ENCODE measurements at places on chromosomes 12 and 14.
A peak's percentile ranks its signal among the peaks of the same experiment; 100 is the strongest.

DNA sequence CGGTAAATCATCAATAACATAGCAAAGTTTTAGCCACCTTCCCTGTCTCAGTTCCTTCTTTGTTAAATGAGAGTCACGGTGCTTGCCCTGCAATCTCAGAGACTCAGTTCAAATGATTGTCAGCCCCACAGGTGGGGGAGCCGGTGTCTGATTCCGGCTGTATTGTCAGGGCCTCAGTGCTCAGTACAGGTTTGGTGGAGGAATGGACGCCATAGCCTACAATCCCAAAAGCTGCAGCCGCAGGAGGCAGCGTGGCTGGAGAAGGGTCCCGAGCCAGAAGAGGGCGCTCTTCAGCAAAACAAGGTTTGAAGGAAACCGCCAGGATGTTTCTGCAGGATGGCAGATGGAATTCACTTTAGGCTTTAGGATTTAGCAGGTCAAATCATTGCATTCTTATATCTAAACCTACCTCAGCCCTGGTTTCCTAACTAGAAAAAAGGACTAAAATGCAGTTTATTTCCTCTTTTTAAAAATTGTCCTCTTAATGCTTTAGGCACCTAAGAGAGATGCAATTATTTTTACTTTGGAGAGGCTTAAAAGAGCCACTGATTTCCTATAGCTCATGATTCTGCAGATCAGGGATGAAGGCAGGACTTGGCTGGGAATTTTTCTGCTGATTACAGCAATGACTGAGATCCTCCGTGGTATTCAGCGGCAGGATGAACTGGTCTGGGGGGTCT, 29.2 kb downstream of the FOS start:
- peak; percentile 79 for DNase-seq

DNA sequence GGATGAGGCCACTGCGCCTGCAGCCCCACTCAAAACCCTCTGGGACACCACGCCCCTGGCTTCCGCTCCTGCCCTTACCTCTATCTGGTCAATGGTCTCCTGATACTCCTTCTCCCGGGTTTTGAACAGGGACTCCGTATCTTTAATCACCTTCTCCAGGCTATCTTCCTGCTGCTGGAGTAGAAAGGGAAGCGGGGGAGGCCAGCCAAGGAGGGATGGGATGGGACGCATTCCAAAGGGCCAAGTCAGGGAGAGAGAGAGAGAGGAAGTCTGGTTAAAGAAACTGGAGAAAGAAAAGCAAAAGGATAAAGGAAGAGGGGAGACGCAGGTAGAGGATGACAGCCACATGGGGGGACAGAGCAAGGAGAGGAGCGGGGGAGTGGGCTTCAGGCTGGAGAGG, 7.9 kb downstream of the IFFO1 start:
- no peak for DNase-seq

GRCh38 chr12:131603939-131604795, 106.7 kb upstream of the SFSWAP start:
- peak; percentile 62 for DNase-seq

DNA sequence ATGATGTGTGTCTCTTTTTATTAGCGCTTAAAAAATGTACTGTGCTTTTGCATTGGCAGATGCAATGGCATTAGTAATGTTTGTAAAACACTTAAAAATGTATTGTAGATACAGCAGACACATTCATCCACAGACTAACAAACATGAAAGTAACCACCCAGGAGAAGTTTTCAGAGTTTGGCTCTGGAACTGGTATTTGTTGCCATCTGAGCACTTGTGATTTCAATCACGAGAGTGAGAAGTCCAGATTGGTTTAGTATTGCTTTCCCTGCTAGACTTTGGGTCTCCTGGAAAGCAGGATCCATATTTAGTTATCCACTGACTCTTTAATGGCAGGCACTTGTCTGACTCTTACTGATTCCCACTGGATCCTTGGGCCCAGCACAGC, 13.2 kb downstream of the RASSF8 start:
- DNase-seq = no peak

DNA sequence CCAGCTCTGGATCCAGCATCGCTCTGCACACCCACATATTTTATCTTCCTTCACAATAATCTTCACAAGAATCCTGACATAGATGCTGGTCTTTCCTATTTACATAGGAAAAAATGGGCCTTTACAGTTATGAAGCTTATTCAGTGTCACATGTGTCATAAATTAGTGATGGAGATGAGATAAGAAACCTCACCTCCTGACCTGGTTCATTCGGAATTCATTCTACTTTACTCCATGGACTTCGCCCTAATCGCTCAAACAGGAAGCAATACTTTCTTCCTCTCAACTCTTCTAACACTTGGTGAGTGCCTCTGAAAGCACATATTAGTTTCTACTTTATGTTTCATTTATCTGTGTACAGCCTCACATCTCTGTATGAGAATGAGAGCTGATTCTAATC, 12.0 kb upstream of the SINHCAF start:
- DNase-seq = no peak

GRCh38 chr12:130879781-130880389, 8.0 kb downstream of the RAN start:
- DNase-seq = no peak

DNA sequence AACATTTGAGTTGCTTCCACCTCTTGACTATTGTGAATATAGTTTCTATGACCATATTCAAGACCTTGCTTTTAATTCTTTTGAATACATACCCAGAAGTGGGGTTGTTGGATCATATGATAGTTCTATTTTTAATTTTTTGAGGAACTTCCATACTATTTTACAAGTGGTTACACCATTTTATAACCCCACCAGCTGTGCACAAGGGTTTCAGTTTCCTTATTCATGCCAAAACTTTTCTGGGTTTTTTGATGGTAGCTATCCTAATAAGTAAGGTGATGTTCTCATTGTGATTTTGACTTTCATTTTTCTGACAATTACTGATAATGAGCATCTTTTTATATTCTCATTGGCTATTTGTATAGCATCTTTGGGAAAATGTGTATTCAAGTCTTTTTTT, 109.4 kb upstream of the GARIN2 start:
- no peak for DNase-seq

GRCh38 chr14:99716091-99716849, 32.2 kb downstream of the CYP46A1 start:
- DNase-seq = no peak

DNA sequence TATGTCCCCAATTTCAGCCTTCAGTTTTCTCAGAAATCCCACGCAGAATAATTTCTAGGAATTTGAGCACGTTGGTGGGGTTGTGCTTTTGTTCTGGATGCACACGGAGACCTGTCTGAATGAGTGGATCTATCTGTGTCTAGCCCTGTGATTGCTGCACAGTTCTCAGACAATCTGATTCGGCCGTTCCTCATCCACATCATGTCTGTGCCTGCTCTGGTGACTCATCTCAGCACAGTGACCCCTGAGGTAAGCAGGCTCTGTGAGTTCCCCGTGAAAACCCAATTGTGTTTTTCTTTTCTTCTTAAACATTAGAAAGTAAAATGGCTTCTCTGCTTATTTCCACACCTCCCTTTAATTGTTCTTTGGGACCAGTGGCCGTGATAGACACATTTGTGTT, 20.2 kb downstream of the UBE3B start:
- no peak for DNase-seq

DNA sequence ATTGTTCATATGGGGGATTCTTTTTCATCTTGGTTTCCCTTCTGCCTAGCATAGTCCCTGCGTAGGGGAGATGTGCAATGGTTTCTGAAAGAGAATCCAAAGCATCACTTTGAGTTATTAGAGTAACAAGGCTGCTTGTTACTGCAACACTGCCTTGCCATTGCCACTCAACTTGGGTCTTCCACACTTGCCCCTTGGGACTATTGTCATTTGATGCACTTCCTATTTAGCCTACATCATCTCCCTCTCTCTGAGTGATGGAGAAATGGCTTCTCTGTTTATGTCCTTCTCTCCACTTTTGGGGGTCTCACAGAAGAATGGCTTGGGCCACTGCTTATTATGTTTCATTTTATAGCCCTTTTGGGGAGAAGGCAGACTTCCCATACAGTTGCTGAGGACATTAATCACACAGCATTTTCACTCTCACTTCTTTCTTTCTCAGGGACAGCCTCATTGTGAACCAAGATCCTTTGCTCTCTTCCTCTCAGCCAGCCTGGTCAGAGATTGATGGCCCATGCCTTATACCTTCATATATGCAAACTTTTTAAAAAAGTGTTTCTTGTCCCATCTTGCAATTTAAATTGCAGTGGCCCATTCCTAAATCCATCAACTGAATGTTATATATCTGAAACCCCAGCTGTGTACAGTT, 50.8 kb upstream of the POC1B start:
- no peak for DNase-seq

DNA sequence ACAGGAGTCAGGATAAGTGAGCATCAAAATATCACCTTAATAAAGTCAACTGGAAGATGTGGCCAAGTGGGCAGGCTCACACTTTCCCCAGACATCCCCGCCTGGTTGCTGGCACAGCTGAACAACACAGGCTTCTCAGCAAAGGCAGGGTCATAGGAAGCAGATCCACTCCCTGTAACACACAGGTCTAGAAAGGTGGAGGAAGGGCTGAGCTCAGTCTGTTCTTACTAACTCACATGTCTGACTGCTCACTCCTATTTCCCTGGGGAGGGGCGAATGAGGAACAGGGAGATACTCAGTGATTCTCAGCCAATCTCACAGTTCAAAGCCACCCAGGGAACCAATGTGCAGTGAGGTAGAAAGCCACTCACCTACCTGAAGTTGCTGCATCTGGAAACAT, 45.0 kb upstream of the AMN1 start:
- DNase-seq = no peak

DNA sequence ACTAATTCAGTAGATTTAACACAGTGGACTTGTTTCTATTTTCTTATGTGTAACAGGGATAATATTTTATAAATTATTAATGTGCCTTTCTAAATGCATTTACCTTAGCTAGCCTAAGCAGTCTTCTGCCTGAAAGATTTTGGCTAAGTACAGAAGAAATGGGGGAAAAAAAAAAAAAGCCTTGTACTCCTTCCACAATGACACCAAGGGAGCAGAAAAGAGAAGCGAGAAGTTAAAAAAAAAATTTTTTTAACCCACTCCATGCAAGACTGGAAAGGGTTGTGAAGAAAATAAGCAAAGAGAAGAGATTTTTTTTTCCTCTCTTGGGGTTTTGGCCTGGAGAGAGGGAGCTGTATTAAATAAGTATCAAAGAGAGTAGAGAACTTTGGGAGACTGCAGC, 28.7 kb downstream of the NELL2 start:
- no peak for DNase-seq

- DNase-seq = peak; percentile 12
These were observed 32.4 kb downstream of the YY1 start for GRCh38 chr14:100271247-100271939.

DNA sequence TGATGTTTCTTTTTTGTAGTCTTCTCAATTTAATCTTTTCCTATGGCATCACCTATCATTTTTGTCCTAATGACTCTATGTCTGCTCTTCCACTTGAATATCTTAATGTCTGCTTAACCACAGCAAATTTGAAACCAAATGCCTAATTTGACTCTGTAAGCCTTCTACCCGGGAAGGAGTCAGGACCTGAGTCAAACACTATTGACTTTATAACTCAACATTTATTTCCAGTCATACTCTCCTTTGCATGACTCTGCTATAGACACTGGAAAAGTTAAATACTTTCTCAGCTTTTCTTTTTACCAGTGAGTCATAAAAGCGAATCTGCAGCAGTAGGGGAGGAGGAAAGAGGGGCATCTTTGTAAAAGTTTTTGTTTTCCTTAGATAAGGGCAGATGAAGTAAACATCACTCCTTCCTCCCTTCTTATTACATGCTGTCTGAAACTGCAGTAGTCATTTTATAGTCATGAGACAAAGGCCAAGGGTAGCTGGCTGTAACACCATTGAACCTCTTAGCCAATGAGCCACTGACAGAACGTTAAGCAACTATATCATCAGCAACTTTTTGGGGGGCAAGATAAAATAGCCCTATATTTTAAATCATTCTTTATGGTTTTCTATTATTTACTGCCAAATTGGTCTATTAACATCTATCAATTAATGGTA, 179.3 kb downstream of the MIPOL1 start:
- DNase-seq = no peak

GRCh38 chr12:12612358-12612757, 682 bp downstream of the CREBL2 start:
- DNase-seq = peak; percentile 46

DNA sequence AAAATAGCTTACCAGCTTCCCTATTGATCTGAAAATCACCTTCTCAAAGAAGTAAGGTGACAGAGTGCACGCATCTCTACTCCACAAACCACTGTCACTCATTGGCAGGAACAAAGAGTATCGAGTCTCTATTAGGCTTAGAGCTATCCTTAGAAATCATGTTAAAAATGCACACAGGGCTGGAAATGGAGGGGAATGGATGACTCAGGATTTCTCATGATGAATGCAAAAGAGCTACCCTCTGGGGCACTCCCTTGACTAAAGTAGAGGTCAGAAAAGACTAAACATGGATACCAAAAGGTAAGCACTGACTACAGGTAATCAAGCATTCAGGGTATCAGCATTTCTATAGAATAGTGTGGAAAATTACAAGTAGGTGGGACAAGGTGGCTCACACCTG, 96.1 kb upstream of the ANO4 start:
- no peak for DNase-seq

DNA sequence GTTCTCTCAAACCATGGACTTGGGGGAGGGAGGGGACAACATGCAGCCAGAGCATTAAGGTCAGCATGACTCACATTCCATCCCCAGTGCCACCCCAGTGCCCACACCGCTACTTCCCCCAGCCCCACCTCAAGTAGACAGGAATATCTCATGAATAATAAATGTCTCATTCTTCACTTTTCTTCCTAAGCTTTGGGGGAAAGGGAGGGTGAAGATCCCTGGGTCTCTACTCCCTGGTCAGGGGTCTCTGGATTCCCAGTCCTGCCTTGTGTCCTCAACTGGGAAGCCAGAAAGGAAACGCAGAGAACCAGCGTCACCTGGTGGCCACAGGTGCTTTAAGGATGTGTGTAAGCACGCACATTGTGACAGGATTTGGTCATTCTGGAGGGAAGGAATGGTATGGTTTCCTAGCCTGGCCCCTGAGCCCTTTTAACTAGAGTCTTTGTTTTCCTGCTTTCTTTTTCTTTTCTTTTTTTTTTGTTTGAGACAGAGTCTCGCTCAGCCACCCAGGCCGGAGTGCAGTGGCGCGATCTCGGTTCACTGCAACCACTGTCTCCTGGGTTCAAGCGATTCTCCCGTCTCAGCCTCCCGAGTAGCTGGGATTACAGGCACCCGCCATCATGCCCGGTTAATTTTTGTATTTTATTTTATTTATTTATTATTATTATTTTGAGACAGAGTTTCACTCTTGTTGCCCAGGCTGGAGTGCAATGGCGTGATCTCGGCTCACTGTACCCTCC, 3.4 kb downstream of the GPR84 start:
- DNase-seq = peak; percentile 49

DNA sequence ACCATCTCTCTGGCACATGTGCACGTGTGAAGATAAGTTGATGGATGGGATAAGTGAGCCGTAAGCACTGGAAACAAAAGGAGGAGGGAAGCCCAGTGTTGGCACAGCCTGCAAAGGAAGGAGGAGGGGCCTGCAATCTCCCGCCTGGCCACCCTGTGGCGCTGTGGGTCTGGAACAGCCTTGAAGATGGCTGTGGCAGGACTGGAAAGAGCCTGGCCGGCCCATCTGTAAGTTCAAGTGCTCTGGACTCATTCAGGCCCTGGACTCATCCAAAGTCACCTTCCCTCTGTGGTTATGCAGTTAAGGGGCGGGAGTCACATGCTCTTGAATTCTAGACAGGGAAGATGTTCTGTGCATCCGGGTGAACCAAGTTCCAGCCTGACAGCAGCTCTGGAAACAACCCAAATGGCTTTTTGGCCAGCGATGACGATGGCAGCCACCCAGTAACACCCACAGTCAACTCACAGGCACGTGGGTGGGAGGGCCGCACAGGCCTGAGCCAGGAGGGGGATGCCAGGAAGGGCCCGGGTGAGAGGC, 50.4 kb downstream of the CHGA start:
- DNase-seq = no peak

- DNase-seq = no peak
These were observed 217.6 kb downstream of the ANO6 start for GRCh38 chr12:45433441-45433868.

Measured in activated CD4-positive, alpha-beta T cell treated with anti-CD3 and anti-CD28 coated beads, Interleukin-2, Interleukin-4, amounts not matched to agents 100 ng/mL and 50 ng/mL, durations not matched to agents 16 hours and 8 hours (primary cell).